Fibroblast of lung (primary cell): ENCODE measurements at places on chromosomes 12 and 14. TPM values are rescaled to one million over a fixed set of nuclear protein-coding genes. Genes with fewer than 3 reads are reported as not detected.
A peak's percentile ranks its signal among the peaks of the same experiment; 100 is the strongest.

- DNase-seq, result no peak
These were observed 95.5 kb upstream of the FAR2 start for GRCh38 chr12:29053567-29053966.

NTS gene
- not detected in 2 replicates for total RNA-seq

GRCh38 chr12:133206390-133206789, 25.1 kb downstream of the ZNF268 start:
- no peak for DNase-seq

GRCh38 chr12:1914114-1914911, 4.1 kb downstream of the CACNA2D4 start:
- DNase-seq, result no peak

SMIM41 gene
- total RNA-seq, result 2.0 and 2.1 TPM in 2 replicates

DNA sequence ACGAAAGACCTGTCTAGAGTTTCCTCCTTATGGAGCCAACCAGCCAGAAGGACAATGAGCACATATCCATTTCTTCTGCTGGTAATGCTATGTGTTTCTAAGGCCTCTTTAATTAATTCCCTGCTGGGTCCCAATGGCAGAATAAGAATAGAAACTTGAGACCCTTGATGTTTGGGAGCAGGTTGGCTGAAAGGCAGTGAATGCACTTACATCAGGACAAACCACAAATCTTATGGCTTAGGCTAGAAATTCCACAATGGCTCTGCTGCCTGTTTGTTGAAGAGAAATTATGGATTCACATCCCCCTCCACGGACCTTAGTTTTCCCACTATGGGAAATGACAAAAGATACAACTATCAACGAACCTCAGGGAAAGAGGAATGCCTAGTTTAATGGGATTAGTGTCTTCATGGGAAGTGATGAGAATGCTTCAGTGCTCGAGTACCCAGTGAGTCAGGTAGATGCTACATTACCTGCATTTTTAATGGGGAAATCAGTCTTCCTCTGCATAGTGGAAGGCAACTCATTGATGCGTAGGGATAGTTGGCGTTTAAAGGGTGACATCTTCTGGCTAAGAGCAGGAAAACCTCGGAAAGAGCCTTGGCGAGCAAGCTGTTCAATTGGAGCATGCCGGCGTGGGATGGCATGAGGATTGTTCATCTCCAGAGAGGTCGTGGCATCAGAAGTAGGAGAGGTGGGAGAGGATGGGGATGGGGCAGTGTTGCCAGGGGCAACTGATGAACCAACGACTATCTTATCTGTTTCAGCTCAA, 46.5 kb downstream of the PAPLN start:
- DNase-seq, result peak; percentile 43

CACNA1C gene
- 7.4 and 11.4 TPM in 2 replicates for total RNA-seq

PDE3A gene
- total RNA-seq, result 0.17 and 0.26 TPM in 2 replicates

PELI2 gene
- 28.5 and 29.2 TPM in 2 replicates for total RNA-seq

KLHL33 gene
- total RNA-seq, result 0.26 and 1.5 TPM in 2 replicates

DNA sequence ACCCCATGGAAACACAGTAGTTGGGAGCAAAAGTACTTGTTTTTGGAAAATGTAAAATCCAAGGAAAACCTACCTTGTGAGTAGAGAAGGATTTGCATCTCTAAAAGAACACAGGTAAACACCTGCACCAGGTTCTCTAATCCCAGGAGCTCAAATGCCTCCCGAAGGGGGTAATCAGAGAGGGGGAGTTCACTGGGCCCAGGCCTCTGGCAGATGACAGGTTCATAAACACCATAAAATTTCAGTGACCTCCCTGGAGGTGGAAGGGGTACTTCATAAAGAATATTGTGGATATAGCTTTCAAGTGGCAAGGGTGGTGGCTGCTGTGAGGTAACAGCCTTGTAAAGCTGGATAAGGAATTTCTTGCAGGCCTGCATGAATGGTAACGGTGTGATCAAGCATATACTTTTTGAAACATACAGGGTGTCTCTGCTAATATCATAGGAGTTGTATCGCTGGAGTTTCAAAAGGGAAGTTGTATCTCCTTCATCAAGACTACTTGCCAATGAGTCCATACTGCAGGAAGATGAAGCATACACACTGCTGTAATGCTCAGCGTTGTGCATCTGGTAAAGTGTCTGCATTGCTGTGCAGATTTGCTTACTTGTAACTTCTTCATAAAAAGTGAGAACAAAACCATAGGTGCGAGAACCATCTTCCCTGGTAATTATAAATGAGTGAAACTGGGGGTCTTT, 111.3 kb downstream of the DENND5B start:
- no peak for DNase-seq

DNA sequence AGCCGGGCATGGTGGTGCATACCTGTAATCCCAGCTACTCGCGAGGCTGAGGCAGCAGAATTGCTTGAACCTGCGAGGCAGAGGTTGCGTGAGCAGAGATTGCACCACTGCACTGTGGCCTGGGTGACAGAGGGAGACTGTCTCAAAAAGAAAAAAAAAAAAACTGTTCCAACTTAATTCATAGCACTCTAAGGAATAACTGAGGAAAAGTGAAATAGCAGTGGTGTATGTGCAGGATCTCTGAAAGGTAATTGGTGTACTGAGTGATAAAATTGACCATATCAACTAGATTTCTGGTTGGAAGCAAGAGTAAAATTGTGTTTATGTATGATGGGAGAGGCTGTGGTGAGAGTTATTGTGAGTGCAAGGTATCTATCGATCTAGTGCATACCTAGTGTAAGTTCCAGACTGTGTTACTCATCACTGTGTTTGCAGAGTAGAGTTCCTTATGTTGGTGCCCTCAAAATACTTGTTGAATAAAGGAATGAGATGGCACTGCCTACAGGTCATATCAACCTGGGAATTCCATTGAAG, 6.3 kb downstream of the CAND1 start:
- no peak for DNase-seq

- no peak for DNase-seq
These were observed 384.5 kb downstream of the EMP1 start for GRCh38 chr12:13581031-13581430.

GRCh38 chr12:62382526-62382925, 84.1 kb upstream of the MON2 start:
- DNase-seq, result no peak

GRCh38 chr12:110528277-110528839, 26.2 kb downstream of the RAD9B start:
- no peak for DNase-seq

SLC4A8 gene
- total RNA-seq, result 3.3 and 7.3 TPM in 2 replicates

DNA sequence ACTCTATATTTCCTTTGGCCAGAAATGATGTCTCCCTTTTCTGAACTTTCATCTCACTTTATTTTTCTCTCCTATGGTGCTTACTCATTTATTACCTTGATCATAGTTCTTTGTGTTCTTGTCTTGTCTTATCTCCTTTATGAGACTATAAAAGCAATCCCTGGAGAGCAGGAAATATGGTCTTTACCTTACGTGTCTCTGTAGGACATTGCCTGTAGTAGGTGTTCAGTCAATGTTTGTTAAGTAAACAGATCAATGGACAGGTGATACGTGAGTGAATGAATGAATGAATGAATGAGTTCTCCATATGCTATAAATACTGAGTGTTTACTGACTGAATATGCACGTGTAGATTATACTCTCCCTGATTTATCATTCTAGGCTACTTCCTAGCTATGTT, 193.7 kb upstream of the HMGA2 start:
- no peak for DNase-seq

DNA sequence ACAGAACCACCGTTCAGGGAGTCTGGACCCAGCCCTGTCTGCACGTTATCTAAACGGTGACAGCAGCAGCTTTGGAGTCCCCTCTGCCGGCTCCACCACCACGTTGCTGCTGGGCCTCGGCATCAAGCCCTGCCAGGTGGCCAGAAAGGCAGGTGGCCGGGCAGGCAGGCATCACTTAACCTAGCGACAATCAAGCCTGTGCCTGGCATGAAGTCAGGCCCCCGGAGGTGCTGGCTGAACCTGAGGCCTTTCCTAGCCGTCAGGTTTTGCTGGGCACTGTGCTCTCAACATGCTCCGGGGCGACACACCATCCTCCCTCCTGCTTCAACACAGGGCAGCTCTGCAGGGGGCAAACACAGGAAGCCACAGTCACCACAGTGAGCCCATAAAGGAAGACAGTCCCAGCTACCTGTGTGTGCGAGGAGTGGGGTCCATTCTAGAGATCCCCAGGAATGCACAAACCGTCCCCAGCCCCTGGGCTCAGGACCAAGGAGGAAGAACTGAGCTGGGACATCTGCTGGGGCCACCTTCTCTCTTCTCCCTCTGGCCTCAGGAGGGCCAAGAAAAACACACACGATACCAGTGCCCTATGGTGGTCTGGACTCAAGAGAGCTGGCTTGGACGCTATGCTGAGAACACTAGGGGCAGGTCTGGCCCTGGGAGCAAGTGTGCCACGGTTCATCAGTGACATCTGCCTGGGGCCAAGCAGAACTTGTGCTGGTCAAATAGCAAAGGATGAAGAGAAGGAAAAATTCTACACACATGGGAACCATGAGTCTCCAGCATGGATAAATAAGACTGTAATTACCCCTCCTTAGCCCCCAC, 44.7 kb downstream of the CCDC88C start:
- DNase-seq, result no peak

GRCh38 chr12:9184276-9184675, 23.9 kb downstream of the PZP start:
- no peak for DNase-seq

WNT5B gene
- total RNA-seq, result 40.3 and 105 TPM in 2 replicates

GRCh38 chr12:6551496-6552139, 4.2 kb downstream of the IFFO1 start:
- DNase-seq, result peak; percentile 82

- peak; percentile 94 for DNase-seq
These were observed 96.8 kb downstream of the TXNDC16 start for GRCh38 chr14:52455291-52456088.

- DNase-seq, result peak; percentile 51
These were observed 72.8 kb downstream of the TAOK3 start for GRCh38 chr12:118299791-118300460.

AKAP3 gene
- 1.5 and 2.8 TPM in 2 replicates for total RNA-seq

BORCS5 gene
- total RNA-seq, result 14.4 and 15.7 TPM in 2 replicates

NGB gene
- total RNA-seq, result not detected in 2 replicates

- peak; percentile 88 for DNase-seq
These were observed 147.7 kb upstream of the SYT10 start for GRCh38 chr12:33587354-33587753.

TC2N gene
- total RNA-seq, result 0.26 and 0.83 TPM in 2 replicates

- no peak for DNase-seq
These were observed 170.0 kb downstream of the ZFP36L1 start for GRCh38 chr14:68622856-68623255.

DNA sequence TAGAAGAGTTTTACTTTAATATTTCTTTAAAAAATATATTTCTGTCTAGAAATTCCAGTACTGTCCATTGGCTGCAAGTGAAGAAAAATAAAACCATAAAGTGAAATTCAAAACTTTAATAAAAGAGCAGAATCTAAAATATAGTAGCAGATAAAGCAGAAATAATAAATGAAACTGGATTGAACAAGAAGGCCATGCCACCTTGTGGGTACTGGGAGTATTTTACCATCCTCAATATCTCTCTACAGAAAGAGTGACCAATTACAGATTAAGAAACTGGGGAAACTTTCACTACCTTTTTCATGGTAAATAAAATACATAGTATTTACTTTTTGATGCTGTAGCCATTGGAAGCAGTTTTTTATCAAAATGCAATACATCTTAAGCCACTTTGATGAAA, 220.5 kb downstream of the BCAT1 start:
- peak; percentile 35 for DNase-seq

GRCh38 chr14:92645841-92646478, 102.5 kb downstream of the LGMN start:
- peak; percentile 95 for DNase-seq

DNA sequence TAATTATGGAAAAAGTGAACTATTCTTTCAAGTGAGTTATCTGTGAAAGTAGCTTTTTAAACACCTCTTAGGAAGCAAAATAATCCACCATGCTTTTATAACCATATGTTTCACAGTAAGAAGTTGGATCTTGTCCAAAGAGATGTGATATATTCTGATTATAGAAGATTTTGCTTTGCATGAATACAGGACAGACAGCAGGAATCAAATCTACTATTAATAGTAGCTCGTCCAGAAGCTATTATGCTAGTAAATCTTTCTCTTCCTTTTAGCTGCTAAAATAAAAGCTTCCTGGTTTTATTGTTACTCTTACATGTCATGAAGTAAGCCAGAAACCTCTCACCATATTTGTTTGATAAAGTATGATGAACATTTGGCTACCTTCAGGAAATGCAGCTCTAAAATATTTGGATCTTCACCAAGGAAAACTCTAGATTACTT, 257.0 kb downstream of the IPO8 start:
- DNase-seq, result no peak

KRT72 gene
- not detected in 2 replicates for total RNA-seq

GRCh38 chr12:109847142-109847735, 14.0 kb upstream of the TRPV4 start:
- DNase-seq, result no peak

GRCh38 chr14:67429510-67430205, 17.7 kb upstream of the PLEK2 start:
- no peak for DNase-seq

DNA sequence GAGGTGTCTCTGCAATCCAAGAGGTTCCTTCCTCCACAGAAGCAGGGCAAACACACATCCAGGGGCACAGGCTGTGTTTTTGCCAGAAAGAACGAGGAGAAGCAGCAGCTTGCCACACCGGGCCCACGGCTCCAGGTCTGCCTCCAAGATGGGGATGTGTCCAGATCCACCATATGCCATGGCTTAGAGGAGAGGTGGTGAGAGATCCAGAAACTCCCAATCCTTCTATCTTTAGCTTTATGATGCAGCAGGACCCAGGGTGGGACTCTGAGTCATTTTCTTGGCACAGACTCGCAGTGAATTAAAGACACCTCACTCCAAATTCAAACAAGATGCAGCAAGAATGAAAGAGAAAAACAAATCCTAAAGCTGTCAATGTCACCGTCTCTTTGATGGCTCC, 481.4 kb upstream of the TMEM132C start:
- peak; percentile 79 for DNase-seq

- DNase-seq, result no peak
These were observed 149.3 kb upstream of the BMP4 start for GRCh38 chr14:54105898-54106297.

GRCh38 chr12:24550609-24551008, 398.3 kb downstream of the BCAT1 start:
- no peak for DNase-seq

DNA sequence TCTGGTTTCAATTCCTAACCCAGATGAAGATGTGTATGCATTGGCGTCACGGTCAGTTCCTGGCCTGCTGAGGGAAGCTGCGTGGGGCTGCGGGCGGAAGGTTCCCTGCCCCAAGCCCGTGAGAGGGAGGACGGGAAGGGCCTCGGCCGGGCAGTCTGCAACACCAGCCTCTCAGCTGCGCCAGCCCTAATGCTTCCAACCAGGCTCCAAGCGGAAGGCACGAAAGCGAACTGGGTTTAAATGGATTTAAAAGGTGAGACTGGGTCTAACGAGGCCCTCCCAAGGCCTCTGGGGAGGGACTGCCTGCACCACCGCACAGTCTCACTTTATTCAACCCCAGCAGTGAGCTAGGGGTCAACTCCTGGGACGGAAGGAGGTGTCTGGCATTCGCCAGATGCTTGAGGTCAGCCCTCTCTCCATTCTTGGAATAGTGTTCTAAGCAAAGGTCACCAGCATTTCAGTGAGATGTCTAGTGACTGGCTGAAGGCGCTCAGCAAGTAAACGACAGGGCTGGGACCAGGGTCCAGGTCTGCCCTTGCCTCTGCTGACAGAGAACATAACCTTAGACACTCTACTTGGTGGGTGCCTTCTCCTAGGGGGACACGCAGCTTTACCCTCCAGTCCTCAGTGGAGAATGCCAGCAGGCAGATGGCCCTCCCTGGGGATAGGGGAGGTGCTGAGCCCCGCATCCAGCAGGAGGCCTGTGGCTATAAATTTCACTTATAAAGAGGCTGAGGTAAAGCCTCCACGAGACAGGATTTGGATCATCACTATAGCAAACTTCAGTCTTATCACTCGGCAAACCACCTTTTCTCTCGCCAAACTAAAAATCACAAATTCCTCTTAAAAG, 92.2 kb downstream of the PIWIL1 start:
- DNase-seq, result no peak
